ENCODE measurements at places on chromosomes 7 and 10. TPM values are rescaled to one million over a fixed set of nuclear protein-coding genes. Genes with fewer than 3 reads are reported as not detected.
A peak's percentile ranks its signal among the peaks of the same experiment; 100 is the strongest.

Gene PNLIP
- not detected for total RNA-seq

- no peak for DNase-seq
Observed at GRCh38 chr10:101397140-101397539, 43.2 kb downstream of the BTRC start.

Gene OGDHL
- 16.6 TPM for total RNA-seq

Gene GIMAP8
- total RNA-seq = not detected

GRCh38 chr10:114917927-114918672, 19.9 kb upstream of the TRUB1 start:
- DNase-seq = no peak

Gene SPDYE16
- not detected for total RNA-seq

- peak; percentile 65 for DNase-seq
Observed at GRCh38 chr7:39950473-39951225, 593 bp downstream of the CDK13 start.

Gene SOSTDC1
- total RNA-seq = 0.55 TPM

Gene NET1
- total RNA-seq = 117 TPM

DNA sequence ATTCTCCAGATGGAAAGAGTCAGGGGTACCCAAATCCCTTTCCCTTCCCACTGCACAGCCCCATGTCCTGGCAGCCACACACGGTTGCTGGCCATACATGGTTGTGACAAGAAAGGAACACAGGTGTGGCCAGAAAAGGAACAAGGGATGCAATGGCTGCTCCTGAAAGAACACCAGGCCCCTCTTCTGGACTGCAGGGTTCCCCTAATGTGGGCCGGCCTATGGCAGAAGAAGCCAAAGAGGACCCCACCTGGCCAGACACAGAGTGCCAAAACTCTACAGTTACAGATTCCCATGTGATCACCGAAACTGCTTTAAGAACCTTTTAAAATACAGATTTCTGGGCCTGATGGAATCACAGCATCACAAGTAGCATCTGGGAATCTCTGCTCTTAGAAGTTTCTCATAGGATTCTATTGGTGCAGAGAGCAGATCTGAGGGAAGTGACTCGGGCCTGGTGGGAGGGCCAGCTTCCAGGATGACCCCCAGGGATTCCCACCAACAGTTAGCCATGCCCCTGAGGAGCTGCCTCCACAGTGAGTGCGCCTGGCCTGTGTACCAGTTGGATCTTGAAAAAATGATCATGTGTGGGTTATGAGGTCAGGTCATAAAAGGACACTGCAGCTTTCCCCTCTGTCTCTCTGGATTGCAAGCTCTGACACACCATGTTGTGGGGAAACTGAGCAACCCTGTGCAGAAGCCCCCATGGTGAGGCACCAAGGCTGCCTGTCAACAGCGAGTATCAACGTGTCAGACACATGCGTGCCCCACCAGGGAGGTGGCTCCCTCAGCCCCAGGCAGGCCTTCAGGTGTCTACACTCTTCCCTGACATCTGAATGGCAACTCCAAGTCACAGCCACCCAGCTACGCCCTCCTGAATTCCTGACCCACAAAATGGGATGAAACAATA, 89.6 kb upstream of the LANCL2 start:
- no peak for DNase-seq

Gene ELOVL3
- not detected for total RNA-seq

Measured in H1 (cell line).